Fibroblast of lung (primary cell): ENCODE measurements at places on chromosomes 4 and X. TPM values are rescaled to one million over a fixed set of nuclear protein-coding genes. Genes with fewer than 3 reads are reported as not detected.

- DNase-seq: no peak
These were observed 23.7 kb downstream of the SMPX start for GRCh38 chrX:21734175-21734574.

DNA sequence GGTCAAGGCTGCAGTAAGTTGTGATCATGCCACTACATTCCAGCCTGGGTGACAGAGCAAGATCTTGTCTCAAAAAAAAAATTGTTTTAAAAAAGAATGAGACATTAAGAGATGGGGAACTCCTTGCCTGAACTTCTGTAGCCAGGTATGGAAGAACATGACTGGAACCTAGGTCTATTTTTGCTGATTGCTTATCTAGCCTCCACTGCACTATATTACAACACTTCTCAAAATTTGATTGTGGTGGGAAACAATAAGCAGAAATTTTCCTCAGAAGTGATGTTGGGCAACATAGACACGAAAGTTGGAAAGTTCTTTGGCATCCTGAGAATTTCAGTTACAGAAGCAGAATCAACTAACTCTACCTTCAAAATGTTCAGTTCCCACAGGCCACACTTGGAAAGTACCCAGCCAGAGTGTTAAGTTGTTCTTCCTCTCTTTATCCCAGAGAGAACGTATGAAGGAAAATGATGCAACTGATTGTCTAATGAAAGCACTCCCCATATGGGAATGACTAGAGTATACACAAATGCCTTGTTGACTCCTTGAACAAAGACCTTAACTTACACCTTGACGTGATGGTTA is 50.0 kb downstream of the LUZP4 start:
- peak; percentile 37 for DNase-seq

GRCh38 chr4:1053080-1053661 is 41.7 kb downstream of the FGFRL1 start:
- DNase-seq: peak; percentile 20

The PDK3 gene
- 2.8 and 5.1 TPM in 2 replicates for total RNA-seq

The ZNF732 gene
- total RNA-seq: 0.26 and 0.33 TPM in 2 replicates
